Large intestine (tissue), 12 donors: ENCODE measurements at places on chromosomes 5 and 9.

GRCh38 chr9:68714416-68715180, 9.6 kb downstream of the PIP5K1B start:
- peak; percentile 61 for DNase-seq

DNA sequence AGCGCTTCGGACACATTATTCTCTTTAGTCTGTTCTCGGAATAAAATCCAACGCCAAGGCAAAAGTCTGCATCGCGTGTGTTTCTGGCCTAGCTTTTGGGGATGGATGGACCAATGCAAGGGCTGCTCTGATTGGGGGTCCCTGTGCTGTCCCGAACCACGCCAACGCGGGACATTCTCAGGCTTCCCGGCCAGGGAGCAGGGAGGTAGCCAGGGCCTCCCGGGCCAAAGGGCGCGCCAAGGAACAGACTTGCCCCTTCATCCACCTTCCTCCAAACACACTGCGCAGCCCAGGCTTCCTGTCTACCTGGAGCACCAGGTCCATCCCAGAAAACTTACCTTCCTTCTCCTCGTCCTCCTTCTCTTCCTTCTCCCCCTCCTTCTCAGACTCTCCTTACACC, 113.0 kb upstream of the SELENOP start:
- DNase-seq = no peak

GRCh38 chr9:83582029-83582428, 40.9 kb upstream of the IDNK start:
- no peak for DNase-seq

DNA sequence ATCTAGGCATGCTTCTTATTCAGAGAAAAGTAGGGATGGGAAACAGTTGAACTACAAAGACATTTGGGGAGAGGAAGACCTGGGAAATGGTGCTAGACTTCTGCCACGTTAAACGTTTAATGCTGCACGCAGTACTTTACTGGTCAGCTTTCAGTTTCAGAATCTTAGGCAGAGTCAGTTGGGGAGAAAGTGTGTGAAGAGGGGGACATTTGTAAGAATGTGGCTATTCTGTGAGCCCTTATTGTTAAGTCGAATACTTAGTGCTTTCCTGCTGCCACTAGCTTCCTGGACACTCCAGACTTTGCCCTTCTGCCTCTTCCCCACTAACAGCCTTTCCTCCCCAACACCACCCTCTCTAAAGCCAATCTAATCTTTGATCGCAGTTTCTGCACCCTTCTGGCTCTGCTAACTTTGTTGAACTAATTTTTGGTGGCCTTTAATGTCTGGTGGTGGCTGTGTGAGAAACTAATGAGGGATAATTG, 6.1 kb downstream of the CYSTM1 start:
- peak; percentile 84 for DNase-seq

GRCh38 chr9:126452106-126452505, 125.5 kb downstream of the MVB12B start:
- DNase-seq = no peak

- no peak for DNase-seq
Measured at GRCh38 chr5:22238047-22238446, 615.1 kb downstream of the CDH12 start.

- no peak for DNase-seq
Measured at GRCh38 chr5:139079225-139079990, 118.8 kb downstream of the SIL1 start.

- no peak for DNase-seq
Measured at GRCh38 chr5:22226423-22226822, 626.7 kb downstream of the CDH12 start.

- no peak for DNase-seq
Measured at GRCh38 chr5:91379246-91379913, 3.7 kb downstream of the ARRDC3 start.

DNA sequence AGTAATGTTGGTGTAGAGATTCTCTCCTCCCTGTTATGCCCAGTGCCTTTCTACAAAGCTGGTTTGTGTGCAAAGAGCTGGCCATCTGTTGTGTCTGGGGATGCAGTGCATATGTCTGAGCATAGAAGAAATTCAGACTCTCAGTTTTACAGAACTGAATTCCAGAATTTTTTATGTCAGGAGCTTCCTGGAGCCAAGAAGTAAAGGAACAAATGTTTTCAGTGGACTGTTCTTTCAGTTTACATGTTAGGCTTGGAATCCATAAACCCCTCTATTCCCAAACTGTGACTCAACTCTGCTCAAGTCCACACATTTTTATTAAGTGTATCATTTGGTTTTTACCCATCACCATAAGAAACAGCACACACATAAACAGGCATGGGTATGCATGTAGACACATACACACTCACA, 366.0 kb downstream of the BRINP1 start:
- no peak for DNase-seq

DNA sequence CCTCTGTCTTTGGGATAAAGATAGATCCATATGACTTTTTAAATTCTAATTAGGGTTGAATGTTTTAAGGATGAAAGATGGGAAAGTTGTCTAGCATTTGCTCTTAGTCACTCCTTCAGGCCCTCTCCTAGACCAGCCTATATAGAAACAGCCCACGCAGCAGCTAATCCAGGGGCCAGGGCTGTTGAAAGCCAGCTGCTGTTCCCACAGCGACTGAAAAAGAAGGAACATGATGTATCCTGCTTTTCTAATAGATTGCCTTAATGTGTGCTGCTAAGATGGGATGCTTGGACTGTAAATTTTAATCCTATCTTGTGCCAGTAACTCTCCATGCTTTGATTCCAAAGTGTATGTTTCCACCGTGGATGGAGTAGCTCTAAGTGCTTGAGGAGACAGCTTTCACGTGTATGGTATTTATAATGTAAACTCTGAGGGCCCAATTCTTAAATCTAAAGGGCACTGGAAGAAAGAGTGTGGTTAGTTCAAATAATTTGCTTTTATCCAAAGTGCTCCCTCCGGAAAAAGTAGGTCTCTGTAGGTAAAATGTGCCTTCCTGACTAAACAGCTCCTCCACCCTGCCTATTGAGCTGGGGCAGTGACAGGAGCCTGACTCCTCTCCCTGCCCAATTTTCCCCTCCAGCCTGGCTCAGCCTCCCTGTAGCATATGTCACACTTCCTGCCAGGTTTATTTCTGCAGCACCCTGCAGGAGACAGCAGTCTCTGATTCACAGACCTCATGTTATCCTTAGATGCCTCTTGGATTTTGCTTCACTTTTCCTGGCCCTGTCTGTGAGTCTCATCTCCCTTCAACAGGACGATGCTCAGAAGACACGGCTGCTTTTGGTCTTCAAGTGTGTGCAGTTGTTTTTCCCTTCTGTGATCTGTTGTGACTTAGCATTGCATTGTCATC, 33.2 kb downstream of the SLC36A1 start:
- no peak for DNase-seq
